ENCODE measurements at places on chromosomes 7 and 10.

DNA sequence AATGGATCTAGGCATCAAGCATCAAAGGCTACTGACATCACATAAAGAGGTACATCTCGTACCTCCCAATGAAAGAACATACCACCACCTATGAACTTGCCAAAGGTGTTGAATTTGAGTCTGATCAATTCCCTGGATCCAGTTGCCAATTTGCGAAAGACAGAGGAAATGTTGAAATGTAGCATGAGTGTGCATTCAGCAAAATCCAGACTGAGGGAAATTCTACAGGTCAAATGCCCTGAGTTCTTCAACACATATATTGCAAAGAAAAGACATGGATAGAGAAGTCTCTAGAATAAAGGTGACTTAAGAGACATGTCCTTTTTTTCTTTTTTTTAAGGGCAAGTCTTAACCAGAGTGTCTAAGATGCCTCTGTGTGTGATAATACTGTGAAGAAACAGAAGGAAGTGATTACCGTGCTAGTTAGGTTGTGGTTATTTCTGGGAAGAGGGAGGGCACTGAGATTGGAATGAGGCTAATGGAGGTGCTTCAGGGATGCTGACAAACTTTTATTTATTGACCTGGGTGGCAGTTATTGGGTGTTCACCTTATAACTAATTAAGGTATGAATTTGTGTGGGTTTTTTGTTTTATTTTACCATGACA is 128.7 kb downstream of the SAMD9 start:
- no peaks in the 10 kb centered on the region for H3K36me3 ChIP-seq
- no peak overlapping the region for H3K4me3 ChIP-seq
- no peaks in the 10 kb centered on the region for H3K27me3 ChIP-seq

GRCh38 chr10:102460836-102461186 is 9.5 kb upstream of the C10orf95 start:
- H3K4me3 ChIP-seq, result peak overlapping the region; percentile 51
- H3K36me3 ChIP-seq, result no peaks in the 10 kb centered on the region
- no peaks in the 10 kb centered on the region for H3K4me1 ChIP-seq
- H3K27ac ChIP-seq, result no peak overlapping the region
- H3K27me3 ChIP-seq, result no peaks in the 10 kb centered on the region

- no peak for DNase-seq
- no peak overlapping the region for H3K4me3 ChIP-seq
- no peak overlapping the region for H3K27ac ChIP-seq
- H3K4me1 ChIP-seq, result no peaks in the 10 kb centered on the region
Observed at GRCh38 chr10:122333037-122333436, 41.5 kb upstream of the PLEKHA1 start.

- DNase-seq, result no peak
- no peaks in the 10 kb centered on the region for H3K36me3 ChIP-seq
- H3K27ac ChIP-seq, result no peak overlapping the region
Observed at GRCh38 chr10:70879207-70879606, 9.2 kb downstream of the PCBD1 start.

- H3K4me1 ChIP-seq, result no peaks in the 10 kb centered on the region
- peaks cover 11% of the 10 kb centered on the region for H3K27me3 ChIP-seq
- H3K27ac ChIP-seq, result no peak overlapping the region
- no peak overlapping the region for H3K4me3 ChIP-seq
- DNase-seq, result no peak
- no peaks in the 10 kb centered on the region for H3K36me3 ChIP-seq
Observed at GRCh38 chr10:36469585-36469984, 655.8 kb upstream of the ANKRD30A start.

- no peak overlapping the region for H3K27ac ChIP-seq
- H3K36me3 ChIP-seq, result no peaks in the 10 kb centered on the region
- H3K27me3 ChIP-seq, result no peaks in the 10 kb centered on the region
- H3K4me1 ChIP-seq, result no peaks in the 10 kb centered on the region
- no peak overlapping the region for H3K4me3 ChIP-seq
Observed at GRCh38 chr7:47228386-47229014, 353.4 kb downstream of the TNS3 start.

GRCh38 chr10:25112016-25112415 is 62.8 kb upstream of the GPR158 start:
- H3K36me3 ChIP-seq, result no peaks in the 10 kb centered on the region
- no peak overlapping the region for H3K27ac ChIP-seq
- H3K4me1 ChIP-seq, result no peaks in the 10 kb centered on the region
- H3K4me3 ChIP-seq, result no peak overlapping the region

DNA sequence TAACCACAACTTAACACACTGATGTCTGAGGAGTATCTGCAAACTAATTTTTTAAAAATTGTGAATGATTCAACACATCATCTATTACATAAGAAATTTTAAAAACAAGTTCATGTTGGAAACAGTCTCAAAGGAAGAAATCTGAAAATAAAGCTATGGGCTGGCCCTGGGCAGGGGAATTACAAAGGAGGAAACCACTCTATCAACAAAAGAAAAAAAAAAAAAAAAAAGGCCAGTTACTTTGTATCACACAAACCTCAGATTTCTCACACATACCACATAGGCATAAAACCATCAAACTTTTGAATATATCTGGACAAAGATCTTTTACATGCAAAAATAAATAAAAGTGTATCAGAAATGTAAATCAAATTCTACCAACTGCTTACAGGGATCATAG is 20.8 kb downstream of the TIAL1 start:
- H3K4me1 ChIP-seq, result no peaks in the 10 kb centered on the region
- H3K27me3 ChIP-seq, result no peaks in the 10 kb centered on the region
- DNase-seq, result no peak
- no peak overlapping the region for H3K27ac ChIP-seq
- no peak overlapping the region for H3K4me3 ChIP-seq

DNA sequence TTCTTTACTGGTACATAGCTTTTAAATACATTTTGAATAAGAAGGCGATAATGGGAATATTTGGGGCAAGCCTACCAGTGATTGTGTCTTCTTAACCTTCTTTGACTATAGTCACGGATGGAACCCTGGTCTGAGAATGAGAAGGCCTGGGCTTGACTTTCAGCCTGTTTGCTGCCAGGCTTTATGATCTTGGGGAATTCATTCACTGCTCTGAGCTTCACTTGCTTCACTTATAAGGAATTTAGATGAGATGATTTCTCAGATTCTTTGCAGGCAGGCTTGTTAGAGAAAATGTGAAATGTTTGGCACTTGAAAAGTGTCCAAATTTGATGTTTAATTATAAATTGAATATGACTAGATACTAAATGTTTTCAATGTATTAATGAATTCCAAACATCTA is 42.5 kb downstream of the NUP205 start:
- DNase-seq, result no peak
- no peak overlapping the region for H3K4me3 ChIP-seq
- H3K36me3 ChIP-seq, result no peaks in the 10 kb centered on the region

GRCh38 chr10:43808136-43808535 is 159.5 kb upstream of the ZNF32 start:
- H3K27ac ChIP-seq, result no peak overlapping the region
- no peak overlapping the region for H3K4me3 ChIP-seq
- H3K27me3 ChIP-seq, result no peaks in the 10 kb centered on the region
- H3K4me1 ChIP-seq, result no peaks in the 10 kb centered on the region
- H3K36me3 ChIP-seq, result no peaks in the 10 kb centered on the region

DNA sequence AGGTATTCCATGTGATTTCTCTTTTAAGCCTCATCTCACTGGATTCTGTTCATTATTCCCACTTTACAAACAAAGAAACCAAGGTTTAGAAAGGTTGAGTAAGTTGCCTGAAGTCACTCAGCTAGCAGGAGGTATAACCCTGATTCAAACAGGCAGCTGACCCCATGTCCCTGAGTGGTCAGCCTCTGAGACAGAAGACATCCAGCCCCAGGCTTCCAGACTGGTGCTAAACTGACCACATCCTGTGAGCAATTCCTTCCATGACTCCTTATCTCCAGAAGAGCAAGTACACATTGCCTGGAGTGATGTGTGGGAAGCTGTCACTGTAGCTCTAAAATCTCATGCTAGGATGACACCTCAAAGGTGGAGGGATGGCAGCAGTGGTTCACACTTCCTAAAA is 3.7 kb downstream of the PLPP4 start:
- no peak overlapping the region for H3K27ac ChIP-seq
- peaks cover 7% of the 10 kb centered on the region for H3K4me1 ChIP-seq
- H3K4me3 ChIP-seq, result no peak overlapping the region
- no peaks in the 10 kb centered on the region for H3K36me3 ChIP-seq
- no peak for DNase-seq

DNA sequence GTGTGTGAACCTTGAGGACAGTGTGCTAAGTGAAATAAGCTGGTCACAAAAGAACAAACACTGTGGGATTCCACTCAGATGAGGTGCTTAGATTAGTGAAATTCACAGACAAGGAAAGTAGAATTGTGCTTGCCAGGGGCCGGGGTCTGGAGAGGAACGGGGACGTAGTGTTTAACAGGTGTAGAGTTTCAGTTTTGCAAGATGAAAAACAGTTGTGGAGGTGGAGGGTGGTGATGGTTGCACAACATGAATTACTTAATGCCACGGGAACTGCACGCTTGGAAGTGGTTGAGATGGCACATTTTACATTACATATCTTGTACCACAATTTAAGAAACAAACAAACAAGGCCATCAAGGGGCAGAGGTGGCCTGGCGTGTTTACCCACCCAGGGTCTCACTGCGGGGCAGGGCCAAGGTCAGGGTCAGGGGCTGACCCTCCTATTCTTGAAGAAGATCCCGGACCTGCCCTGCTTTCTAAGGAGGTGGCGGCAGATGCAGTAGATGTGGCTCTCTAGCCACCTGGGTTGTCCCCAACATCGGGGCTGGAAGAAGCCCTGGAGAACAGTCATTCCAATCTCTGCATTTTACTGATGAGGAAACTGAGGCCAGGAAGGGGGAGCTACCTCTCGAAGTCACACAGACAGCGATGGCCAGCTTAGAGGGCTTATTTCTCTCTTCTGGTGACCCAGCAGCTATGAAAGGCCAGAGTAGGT is 91.5 kb upstream of the LRRC4 start:
- H3K36me3 ChIP-seq, result no peaks in the 10 kb centered on the region
- no peaks in the 10 kb centered on the region for H3K27me3 ChIP-seq
- no peaks in the 10 kb centered on the region for H3K4me1 ChIP-seq
- no peak for DNase-seq
- no peak overlapping the region for H3K4me3 ChIP-seq
- H3K27ac ChIP-seq, result no peak overlapping the region

- DNase-seq, result no peak
- no peak overlapping the region for H3K27ac ChIP-seq
- no peaks in the 10 kb centered on the region for H3K27me3 ChIP-seq
- H3K4me1 ChIP-seq, result no peaks in the 10 kb centered on the region
Observed at GRCh38 chr7:51012569-51013217, 230.0 kb upstream of the GRB10 start.

- no peaks in the 10 kb centered on the region for H3K36me3 ChIP-seq
- no peaks in the 10 kb centered on the region for H3K4me1 ChIP-seq
- no peak for DNase-seq
- H3K27ac ChIP-seq, result no peak overlapping the region
Observed at GRCh38 chr7:78081888-78082287, 283.3 kb downstream of the PHTF2 start.

GRCh38 chr7:39536951-39537350 is 29.3 kb upstream of the YAE1 start:
- H3K27me3 ChIP-seq, result no peaks in the 10 kb centered on the region
- H3K4me3 ChIP-seq, result no peak overlapping the region
- no peaks in the 10 kb centered on the region for H3K36me3 ChIP-seq
- no peak overlapping the region for H3K27ac ChIP-seq
- DNase-seq, result no peak
- no peaks in the 10 kb centered on the region for H3K4me1 ChIP-seq

DNA sequence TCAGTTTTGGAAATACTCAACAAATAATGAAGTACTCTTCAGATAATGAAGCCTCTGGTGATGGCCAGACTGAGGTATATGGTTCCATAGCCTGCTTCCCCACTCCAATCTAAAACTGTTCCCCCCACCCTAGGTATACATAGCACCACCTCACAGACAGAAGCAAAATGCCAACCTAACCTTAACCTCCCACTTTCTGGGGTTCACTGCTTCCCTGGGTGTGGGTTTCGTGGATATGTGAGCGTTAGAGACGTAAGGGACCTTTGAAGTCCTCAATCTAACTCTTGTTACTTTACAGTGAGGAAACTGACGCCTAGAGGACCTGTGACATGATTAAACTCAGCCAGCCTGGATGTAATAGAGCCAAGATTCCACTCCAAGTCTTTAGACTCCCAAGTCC is 1.4 kb downstream of the RHBDD2 start:
- no peaks in the 10 kb centered on the region for H3K36me3 ChIP-seq
- H3K4me3 ChIP-seq, result no peak overlapping the region
- H3K4me1 ChIP-seq, result no peaks in the 10 kb centered on the region

Measured in uterus (tissue), 4 donors.